ENCODE measurements at places on chromosomes 1 and 21.

DNA sequence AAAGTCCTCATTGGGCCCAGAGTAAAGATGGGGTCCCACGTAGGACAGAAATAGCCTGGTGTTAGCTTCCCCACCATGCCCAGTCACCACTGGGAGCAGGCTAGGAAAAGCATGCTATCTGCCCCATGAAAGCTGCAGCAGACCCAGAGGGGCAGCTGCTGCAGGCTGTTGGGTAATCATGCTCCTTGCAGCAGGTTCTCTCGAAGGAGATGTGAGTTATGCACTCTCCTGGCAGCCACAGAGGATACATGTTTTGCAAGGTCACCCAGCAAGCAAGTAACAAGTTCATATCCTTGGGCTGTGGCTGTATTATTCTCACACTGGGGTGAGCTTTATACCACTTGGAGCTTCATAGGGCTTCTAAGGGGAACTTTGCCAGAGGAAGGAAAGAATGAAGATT, 9.1 kb upstream of the HEYL start:
- no peak for DNase-seq

- DNase-seq, result no peak
Measured at GRCh38 chr21:36733857-36734256, 34.9 kb downstream of the SIM2 start.

DNA sequence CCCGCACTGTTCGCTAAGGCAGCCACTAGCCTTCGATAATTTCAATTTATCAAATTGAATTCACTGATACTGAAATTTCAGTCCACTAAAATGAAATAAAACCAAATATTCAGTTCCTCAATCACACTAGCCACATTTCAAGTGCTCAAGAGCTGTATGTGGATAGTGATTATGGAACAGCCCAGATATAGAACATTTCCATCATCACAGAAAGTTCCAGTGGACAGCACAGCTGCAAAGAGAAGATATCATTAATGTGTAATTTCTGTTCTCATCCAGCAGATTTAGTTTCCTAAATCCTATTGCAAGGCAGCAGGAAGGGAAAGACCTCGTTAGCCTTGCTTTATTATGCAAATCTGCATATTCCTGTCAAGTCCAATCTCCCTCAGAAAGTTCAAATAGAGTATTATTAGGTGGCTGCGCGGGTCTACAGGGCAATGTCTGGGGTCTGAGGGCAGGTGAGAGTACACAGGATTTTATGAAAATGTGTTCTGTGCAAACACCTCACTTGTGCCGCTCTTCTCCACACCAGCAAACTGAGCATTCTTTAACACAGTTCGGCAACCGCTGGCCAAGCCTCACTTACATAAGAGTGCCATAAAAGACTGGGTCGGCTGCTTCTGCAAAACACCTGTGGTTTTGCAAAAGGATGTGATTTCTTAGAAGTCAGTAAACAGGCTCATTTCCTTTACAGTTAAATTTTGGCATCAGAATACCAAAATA, 22.4 kb downstream of the CAPZB start:
- DNase-seq, result no peak

DNA sequence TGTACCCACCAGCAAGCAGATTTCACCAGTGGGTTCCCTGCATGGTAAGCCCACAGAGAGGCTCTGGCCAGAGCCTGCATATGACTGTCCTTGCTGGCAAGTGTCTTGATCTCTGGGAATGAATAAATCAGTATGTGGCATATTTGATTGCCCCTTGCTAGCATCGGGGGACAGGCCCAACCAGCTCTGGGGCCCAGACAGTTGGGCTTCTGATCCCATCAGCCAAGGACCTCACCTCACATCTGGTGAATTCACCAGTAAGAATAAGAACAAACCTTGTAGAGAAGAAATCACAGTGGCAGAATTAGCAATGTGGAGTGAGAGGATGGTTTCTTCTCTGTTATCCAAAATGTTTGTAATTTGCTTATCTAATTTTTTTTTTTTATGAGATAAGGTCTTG, 15.9 kb downstream of the SLC1A7 start:
- no peak for DNase-seq
